ENCODE measurements at places on chromosomes 1 and 21. TPM values are rescaled to one million over a fixed set of nuclear protein-coding genes. Genes with fewer than 3 reads are reported as not detected.

The PTPN22 gene
- total RNA-seq = 0.51 TPM

The CTXND2 gene
- total RNA-seq = not detected

The KCND3 gene
- 0.13 TPM for total RNA-seq

The RNF207 gene
- total RNA-seq = 30.3 TPM

The RCSD1 gene
- not detected for total RNA-seq

The TNFRSF1B gene
- total RNA-seq = 0.25 TPM

The VPS13D gene
- total RNA-seq = 18.7 TPM

The CRNN gene
- not detected for total RNA-seq

The CATSPER4 gene
- not detected for total RNA-seq

The TSPAN1 gene
- total RNA-seq = not detected

The LCE1F gene
- total RNA-seq = not detected

The SH2D2A gene
- not detected for total RNA-seq

The IVL gene
- 1.1 TPM for total RNA-seq

GRCh38 chr1:113811156-113811887 is 954 bp downstream of the RSBN1 start:
- DNase-seq = peak; percentile 60

DNA sequence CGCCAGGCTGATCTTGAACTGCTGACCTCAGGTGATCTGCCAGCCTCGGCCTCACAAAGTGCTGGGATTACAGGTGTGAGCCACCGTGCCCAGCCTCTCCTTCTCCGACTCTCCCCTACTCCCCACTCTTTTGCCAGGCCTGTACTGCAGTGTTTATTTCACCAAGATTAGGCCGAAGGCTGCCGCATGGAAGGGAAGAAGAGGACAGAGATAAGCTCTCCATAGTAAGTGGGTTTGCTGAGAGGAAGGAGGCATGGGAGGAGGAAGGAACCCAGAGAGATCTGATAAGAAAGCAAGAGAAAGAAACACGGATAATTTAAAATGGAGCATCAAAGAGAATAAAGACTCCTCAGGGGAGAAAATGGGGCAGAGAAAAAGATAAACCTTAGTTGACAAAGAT is 8.7 kb downstream of the PTCH2 start:
- DNase-seq = no peak

- no peak for DNase-seq
These were observed 5.5 kb downstream of the RASSF5 start for GRCh38 chr1:206512851-206513180.

GRCh38 chr1:26739329-26739914 is 43.6 kb downstream of the ARID1A start:
- DNase-seq = no peak

DNA sequence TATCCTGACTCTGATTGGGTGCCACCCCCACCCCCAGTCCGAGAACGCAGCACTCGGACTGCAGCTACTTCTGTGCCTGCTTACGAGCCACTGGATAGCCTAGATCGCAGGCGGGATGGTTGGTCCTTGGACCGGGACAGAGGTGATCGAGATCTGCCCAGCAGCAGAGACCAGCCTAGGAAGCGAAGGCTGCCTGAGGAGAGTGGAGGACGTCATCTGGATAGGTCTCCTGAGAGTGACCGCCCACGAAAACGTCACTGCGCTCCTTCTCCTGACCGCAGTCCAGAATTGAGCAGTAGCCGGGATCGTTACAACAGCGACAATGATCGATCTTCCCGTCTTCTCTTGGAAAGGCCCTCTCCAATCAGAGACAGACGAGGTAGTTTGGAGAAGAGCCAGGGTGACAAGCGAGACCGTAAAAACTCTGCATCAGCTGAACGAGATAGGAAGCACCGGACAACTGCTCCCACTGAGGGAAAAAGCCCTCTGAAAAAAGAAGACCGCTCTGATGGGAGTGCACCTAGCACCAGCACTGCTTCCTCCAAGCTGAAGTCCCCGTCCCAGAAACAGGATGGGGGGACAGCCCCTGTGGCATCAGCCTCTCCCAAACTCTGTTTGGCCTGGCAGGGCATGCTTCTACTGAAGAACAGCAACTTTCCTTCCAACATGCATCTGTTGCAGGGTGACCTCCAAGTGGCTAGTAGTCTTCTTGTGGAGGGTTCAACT is 2.1 kb downstream of the RBM15 start:
- no peak for DNase-seq

DNA sequence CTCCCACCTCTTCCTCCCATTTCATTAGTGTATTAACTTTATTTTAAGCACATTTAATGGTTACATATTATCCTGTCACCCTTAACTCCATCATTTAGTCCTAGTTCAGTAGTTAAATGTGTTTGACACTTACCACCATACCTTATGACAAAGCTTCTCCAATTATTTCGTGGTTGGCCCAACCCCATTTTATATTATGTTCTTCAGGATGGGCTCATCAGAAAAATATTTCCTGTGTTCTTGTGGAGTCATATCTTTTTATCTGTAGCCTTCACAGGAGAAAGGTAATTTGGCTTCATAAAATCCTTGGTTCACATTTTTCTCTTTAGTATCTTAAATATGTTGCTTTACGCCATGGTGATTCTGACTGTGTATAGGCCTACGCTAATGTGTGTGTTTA is 142.3 kb upstream of the COL6A1 start:
- peak; percentile 33 for DNase-seq

- no peak for DNase-seq
These were observed 51.2 kb downstream of the PIK3R3 start for GRCh38 chr1:46081206-46081605.

DNA sequence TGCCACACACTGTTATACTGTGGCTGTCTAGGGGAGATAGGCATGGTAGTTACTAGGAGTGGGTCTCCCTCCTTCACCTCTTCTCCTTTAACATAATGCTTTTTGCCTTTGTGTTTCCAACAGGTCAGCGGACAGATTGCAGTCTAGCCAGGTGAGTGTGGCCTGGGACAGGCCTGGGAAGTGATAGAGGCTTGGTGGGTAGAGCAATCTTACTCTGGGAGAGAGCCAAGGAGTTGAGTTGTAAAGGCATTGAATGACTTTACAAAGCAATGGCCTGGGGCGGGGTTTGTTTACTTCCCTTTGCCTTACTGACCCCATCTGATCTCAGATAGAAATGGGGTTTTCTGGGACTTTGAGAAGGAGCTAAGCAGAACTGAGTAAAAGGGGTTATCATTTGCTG is 51.0 kb upstream of the IKBKE start:
- DNase-seq = peak; percentile 34

GRCh38 chr1:117821382-117821755 is 108.1 kb downstream of the GDAP2 start:
- DNase-seq = no peak

DNA sequence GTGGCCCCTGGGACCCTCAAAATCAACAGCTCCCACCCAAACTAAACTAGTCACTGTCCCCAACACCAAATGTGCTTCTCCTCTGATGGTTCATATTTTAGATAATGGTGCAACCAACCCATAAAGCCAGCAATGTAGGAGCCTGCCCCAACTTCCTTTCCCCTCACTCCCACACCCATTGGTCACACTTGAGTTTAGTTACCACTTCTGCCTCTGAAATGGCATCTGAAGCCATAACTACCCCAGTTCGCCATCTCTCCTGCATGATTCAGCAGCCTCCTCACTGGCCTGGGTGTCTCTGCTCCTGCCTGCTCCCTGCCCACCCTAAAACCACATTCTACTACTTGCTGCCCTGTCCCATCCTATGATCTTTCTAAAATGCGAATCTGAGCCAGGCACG is 3.4 kb upstream of the CDCP2 start:
- DNase-seq = no peak

GRCh38 chr21:29208682-29209059 is 78.2 kb downstream of the MAP3K7CL start:
- DNase-seq = peak; percentile 91

GRCh38 chr1:184152974-184153373 is 101.4 kb downstream of the TSEN15 start:
- no peak for DNase-seq

- no peak for DNase-seq
These were observed 13.5 kb upstream of the LGR6 start for GRCh38 chr1:202179828-202180750.

DNA sequence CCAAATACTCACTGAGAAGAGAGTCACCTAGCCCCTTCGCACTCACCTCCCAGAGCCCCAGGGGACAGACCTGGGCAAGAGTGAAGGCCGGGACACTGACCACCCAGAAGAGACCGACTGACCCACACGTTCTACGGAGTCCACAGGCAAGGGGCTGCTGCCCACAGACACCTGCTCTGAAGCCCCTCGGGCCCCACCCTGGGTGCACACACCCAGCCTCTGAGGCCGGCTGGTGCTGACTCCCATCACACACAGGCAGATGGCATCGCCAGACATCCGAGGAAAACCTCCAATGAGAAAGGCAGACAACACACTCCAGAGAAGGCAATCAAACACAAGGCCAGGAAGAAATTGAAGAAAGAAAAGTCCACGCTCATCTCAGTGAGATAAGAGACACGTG is 22.1 kb downstream of the WDR4 start:
- DNase-seq = no peak

- no peak for DNase-seq
These were observed 184.7 kb downstream of the ST6GALNAC3 start for GRCh38 chr1:76259270-76259669.

GRCh38 chr1:118783095-118783758 is 204.9 kb downstream of the TBX15 start:
- DNase-seq = no peak

DNA sequence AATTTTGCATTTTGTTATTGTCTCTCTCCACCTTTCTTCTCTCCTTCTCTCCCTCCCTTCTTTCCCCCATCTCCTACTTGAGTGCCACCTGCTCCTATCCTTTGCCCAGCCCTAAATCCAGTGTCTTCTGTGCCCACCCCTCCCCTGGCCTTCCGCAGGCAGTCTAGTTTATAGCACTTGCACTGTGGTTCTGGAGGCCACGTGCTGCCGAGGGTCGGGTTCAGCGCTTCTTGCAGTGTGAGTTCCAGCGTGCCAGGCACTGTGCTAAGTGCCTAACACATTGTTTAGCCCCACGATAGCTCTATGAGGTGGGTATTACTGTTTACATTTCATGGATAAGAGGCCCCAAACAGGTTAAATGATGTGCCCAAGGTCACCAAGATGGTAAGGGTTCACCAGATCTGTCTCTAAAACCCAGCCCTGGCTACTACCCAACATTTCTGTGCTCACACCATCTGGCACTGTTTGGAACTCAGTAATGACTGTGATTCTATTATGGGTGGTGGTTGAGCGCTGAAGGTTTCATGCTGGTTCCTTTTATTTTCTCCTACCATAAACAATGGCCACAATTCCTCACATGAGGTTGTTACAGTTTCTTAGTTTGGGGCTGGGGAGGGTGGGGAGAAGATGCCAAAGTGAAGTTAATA is 14.1 kb upstream of the ATP1A4 start:
- no peak for DNase-seq

DNA sequence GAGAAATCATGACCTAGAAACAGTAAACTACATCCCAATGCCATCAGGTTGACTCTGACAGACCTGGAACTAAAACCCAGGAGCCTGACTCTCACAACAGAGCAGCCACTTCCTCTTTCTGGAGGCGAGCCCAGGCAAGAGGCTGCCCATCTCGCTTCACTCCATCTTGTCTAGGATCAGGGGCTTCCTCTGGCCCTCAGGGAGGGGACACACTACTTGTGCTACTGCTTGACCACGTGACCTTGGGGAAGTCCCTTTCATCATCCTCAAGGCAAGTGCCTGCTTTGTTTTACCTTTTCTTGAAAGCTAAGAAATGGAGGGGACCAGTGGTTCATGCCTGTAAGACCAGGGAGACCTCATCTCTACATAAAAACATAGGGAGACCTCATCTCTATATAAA is 2.6 kb upstream of the TENT5B start:
- DNase-seq = no peak

DNA sequence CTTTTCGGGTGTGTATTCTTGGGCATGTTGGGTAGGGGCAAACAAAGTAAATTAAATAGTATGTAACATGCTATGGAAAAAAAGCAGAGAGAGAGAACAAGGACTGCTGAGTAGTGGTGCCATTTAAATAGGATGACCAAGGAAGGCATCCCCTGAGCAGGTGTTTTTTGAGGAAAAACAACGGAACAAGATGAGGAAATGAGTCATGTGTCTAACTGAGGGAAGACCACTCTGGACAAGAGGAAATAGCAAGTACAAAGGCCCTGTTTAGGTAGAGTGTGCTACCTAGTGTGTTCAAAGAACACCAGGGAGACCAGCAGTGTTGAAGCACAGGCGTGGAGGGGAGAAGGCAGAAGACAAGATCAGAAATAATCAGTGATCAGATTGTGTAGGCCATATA is 20.1 kb upstream of the GUCA2A start:
- no peak for DNase-seq

- DNase-seq = no peak
These were observed 122.4 kb downstream of the AKT3 start for GRCh38 chr1:243727503-243728203.

DNA sequence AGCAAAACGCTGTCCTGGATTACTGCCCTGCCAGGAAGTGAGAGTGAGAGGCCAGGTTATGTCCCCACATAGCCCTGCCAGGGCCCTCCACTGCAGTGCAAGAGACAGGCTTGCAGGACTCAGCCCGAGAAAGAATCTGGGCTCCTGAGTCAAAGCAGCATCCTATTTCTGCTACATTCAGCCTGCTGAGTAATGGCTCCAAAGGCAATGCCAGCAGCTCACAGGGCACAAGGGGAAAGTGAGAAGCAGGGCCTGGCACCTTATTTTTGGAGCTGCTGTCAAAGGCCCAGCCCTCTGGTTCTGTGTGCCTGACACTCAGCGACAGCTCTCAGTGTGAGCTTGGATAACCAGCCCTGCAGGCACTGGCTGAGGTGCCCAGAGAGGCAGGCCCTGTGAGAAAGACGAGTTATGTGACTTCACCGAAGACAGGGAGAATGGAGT is 83.9 kb downstream of the DTL start:
- DNase-seq = peak; percentile 19

DNA sequence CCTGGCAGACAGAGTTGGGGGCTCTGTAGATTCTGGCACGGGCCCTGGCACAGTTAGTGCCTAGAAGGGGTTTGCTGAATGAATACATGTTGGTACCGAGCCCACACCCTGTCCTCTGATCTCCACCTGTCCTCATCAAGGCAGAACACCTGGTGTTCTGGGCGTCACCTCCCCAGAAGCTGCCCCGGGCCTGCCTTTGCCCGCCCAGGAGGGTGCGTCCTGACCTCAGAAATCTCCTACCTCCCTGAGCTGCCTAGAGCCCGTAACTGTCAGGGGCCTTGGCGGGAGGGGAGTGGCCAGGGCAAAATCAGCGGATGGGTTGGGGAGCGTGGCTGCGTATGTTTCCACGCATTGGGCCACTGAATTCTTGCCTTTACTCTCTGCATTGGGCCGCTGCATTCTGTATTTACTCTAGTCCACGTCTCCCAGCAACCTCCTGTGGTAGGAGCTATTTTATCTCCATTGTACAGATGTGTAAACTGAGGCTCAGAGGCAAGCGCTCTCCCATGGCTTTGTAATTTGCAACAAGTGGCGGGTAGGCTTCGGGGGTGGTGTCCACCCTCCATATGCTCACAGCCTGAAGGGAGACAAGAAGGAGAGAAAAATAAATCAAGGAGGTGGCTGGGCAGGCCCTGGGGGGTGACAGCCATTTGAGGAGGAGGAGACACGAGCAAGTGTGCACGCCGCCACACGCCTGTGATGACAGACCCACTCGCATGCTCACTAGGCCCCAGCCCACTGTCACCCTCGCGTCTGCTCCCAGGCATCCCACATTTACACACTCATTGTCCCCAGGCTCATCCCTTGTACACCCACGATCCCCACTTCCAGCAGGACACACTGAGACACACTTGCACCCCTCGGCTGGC is 95.7 kb upstream of the WNT4 start:
- DNase-seq = no peak
